Astrocyte (in vitro differentiated cells and primary cell): ENCODE measurements at places on chromosomes 1 and 21. TPM values are rescaled to one million over a fixed set of nuclear protein-coding genes. Genes with fewer than 3 reads are reported as not detected.
A peak's percentile ranks its signal among the peaks of the same experiment; 100 is the strongest.

GALE gene
- 24.1 and 27.0 TPM in 2 replicates for total RNA-seq

DNA sequence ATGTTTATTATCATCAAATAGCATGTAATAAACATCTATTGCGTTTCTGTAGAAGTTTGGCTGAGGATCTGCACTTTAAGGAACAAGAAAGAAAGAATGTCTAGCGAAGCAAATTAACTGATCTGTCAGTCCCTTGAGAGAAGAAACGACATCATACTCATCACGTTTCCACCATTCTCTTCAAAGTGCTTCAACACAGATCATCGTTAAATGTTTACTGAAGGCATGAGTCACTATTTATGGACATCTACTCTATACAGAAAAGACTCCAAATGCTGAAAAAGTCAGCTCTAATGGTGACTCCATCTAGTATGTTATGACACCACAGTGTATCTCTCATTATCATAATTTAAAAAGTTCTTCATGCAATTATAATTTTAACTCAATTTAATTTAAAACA, 369.1 kb downstream of the RGS7 start:
- DNase-seq: no peak

MYBPH gene
- total RNA-seq: not detected in 2 replicates

DNA sequence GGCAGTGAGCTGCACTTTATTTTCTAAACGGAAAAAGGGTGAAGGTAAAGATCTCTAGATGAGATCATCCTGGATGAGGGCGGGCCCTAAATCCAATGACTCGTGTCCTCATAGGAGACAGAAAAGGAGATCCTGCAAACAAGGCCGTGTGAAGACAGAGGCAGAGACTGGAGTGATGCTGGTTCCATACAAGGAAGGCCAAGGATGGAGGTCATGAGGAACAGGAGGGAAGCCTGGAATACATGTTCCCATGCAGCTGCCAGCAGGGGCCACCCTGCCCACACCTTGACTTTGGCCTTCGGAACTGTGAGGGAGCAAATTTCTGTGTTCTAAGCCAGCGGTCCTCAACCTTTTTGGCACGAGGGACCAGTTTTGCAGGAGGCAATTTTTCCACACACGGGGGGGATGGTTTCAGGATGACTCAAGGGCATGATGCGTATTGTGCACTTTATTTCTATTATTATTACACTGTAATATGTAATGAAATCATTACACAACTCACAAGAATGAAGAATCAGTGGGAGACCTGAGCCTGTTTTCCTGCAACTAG, 94.3 kb downstream of the PSMG1 start:
- DNase-seq: peak; percentile 69
